ENCODE measurements at places on chromosomes 11 and 22.

- DNase-seq = no peak
These were observed 37.2 kb downstream of the GLYATL2 start for GRCh38 chr11:58807343-58807742.

DNA sequence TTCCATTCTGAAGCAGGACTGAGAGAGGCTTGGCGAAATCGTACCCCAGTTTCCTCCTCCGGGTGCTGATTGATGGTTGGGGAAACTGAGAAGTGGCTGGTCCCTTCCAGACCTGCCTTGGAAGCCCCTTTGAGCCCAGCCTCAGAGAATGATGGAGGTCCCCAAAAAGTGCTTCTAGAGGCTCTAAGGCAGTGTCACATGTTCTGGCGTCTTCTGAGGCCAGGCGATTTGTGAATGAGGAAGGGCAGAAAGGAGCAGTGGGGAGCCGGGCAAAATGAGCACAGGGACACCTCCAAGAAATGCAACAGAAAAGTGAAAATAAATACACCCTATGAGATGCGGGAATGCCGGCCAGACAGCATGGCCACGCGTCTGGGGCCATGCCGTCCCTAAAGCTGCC is 1.0 kb upstream of the LIF start:
- DNase-seq = no peak

DNA sequence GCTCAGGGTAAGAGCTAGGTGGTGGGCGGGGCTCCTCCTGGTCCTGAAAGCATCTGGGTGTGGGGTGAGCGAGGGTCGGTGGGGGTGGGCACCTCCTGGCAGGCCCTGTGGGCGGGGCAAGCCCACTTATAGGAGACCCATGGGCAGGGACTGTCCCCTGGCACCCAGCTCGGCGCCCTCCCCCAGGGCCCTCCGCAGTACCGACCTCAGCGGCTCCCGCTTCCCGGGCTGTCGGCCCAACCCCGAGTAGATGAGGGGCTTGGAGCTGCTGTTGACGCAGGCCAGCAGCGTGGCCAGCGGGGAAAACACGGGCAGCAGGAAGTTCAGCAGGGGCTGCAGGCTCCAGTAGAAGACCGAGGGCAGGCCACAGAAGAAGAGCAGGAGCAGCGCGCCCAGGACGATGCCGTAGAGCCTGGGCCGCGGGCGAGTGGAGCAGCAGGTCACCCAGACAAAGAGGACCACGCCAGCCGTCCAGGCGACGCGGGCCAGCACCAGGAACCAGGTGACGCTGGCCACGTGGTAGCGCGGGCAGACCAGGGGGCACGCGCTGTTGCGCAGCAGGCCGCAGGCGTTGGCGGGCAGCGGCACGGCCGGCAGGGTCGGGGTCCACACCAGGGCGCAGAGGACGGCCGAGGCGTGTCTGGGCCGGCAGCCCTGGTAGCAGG is 663 bp downstream of the MRGPRG start:
- no peak for DNase-seq

DNA sequence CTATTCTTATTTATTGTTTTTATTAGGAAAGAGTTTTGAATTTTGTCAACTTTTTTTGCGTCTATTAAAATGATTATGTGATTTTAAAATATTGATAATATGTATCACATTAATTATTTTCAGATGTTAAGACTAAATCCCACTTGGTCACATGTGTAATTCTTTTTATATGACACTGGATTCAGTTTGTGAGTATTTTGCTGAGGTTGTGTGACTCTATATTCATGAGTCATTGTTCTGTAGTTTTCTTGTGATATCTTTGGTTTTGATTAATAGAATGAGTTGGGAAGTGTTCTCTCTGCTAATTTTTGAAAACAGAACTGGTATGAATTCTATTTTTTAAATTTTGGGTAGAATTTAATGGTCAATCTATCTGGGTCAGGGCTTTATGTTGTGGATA is 317.9 kb downstream of the ETS1 start:
- no peak for DNase-seq

DNA sequence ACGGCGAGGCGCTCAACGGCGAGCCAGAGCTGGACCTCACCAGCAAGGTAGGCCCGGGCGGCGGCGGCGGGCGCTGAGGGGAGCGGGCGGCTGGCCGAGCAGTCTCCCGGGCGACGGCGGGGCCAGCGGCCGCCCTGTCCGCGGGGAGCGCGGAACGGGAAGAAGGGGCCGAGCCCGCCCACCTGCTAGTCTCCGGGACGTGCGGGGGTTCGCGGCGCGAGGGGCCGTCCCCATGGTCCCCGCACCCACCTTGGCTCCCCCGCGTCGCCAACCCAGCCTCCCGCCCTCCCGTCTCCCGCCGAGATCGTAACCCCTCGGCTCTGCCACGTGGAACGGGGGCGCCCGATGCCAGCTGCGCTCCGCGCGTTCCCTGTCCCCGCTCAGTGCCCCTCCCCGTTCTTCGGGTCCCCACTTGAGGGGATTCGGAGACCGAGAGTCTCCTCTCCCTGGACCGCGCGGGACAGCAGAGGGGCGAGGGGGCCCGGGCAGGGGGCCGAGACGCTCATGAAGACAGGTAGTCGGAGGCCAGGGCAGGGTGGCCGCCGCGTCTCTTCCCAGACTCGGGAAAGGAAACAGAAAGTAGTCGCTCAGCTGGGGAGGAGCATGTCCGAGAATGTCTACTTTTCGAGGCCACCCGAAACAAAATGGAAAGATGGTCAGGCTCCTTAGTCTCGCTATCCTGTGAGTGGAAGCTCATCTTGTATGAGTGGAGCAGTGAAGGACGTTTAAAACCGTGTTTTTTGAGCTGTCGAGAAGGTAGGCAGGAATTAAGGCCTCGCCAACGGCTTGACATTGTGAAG is 557 bp downstream of the GTPBP1 start:
- peak; percentile 44 for DNase-seq

- DNase-seq = peak; percentile 12
These were observed 128.0 kb upstream of the ANO1 start for GRCh38 chr11:69950120-69950519.

GRCh38 chr11:83480251-83480650 is 194.1 kb upstream of the CCDC90B start:
- DNase-seq = no peak

- no peak for DNase-seq
These were observed 68.1 kb downstream of the PDE2A start for GRCh38 chr11:72605973-72606747.

DNA sequence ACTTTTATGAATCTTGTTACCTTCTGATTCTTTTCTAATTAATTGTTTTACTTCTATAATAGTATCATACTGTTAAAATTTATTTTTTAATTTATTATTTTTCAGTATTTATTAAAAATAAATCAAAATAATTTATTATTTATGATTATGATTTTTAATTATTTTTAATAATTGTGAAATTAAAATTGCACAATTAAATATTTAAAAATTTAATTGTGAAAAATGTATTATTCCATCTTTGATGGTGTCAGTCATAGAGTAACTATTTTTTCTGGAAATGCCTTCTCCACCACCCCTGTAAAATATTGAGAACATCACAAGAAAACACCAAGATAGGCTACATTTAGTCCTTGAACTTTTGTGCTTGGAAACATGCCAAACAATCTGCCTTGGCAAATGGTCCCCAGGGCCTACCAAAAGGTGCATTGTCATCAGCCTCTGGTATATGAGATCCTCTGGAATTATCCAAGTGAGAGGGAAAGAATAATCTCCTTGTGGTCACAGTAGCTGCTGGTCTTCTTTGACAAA is at the start of gene OR8H2:
Gene OR8H2 (plus strand): TSS at position 478 of the 528 bp plus-strand sequence. CDS start 1,356 bp downstream, outside the sequence.
- DNase-seq = no peak

DNA sequence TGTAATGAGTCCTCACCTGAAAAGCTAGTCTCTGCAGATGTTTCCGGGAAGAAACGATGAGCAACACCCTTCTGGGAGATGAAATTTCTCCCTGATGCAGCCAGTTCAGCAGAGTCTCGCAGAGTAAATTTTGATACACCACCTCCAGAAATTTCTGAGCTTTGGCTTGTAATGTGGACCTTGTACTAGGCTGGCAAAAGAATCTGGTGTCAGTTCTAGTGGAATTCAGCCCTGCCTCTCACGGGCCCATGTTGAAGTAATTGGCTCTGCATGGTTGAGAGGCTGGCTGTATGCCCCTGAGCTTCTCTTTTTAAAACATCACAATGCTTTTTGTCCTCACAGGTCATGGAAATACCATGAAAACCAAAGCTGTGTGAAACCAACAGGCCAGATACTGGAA is at the start of gene GLYAT:
Gene GLYAT (minus strand): TSS at position 125 of the 400 bp plus-strand sequence. CDS start 7,447 bp downstream, outside the sequence.
- DNase-seq = no peak

DNA sequence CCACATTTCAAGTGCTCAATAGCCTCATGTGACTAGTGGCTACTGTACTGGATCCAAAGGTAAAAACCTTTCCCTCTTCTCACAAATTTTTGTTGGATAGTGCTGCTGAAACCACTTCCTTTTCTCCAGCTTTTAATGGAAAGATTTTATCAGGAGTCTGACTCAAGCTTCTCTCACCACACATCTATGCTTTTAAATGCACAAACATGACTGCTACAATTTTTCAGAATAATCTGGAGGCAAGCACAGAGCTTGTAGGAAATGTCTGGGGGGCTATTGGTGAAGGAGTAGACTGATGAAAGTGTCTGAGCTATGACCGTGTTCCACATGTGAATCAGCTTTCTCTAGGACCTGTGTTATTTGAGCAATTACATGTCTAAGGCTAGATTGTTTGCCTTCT is 101.1 kb upstream of the FAT3 start:
- DNase-seq = peak; percentile 77

DNA sequence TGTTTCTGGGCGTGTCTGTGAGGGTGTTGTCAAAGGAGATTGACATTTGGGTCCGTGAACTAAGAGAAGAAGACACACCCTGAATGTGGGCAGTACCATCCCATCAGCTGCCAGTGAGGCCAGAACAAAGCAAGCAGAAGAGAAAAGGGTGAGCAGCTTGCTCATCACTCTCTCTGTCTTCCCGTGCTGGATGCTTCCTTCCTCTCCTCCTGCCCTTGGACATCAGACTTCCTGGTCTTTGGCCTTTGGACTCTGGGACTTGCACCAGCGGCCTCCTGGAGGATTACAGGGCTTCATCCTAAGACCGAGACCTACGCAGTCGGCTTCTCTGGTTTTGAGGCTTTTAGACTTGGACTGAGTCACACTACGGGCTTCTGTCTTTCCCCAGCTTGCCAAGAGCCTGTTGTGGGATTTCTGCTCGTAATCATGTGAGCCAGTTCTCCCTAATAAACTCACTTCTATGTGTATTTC is 18.8 kb downstream of the APOL2 start:
- DNase-seq = peak; percentile 43

- no peak for DNase-seq
These were observed 1.2 kb upstream of the TIRAP start for GRCh38 chr11:126281666-126282175.

DNA sequence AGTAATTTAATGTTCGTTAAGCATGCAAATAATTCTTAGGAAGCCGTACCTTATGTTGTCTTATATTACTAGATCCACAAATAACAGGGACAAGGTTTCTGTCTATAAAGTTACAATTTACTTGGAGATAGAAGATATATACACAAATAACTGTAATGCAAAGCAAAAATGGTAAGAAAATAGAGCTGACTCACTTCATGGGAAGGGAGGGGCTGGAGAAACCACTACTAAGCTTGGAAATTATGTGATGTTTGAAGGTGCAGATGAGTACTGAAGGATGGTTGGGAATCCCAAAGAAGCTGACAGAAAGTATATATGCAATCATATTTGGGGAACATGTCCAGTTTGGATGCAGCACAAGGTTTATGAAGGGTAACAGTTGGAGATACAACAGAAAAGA is 4.0 kb downstream of the NPAT start:
- DNase-seq = peak; percentile 16

DNA sequence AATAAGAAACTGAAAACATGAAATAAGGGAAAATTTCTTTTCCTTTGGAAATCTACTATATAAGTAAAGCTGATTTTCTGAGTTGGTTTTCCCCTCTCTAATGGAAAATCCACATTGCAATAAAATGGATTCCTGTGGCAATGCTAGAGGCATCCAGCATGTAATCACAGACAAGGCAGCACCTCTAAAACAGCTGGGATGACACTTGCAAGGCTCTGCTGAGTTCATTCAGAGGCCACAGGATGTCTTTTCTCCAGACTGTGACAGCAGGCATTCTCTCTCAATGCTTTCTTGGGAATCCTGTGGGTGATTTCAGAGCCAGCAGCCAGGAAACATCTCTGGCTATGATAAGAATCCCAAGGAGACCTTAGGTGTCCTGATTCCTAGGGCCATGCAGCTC is 201.3 kb upstream of the BLID start:
- DNase-seq = peak; percentile 36

DNA sequence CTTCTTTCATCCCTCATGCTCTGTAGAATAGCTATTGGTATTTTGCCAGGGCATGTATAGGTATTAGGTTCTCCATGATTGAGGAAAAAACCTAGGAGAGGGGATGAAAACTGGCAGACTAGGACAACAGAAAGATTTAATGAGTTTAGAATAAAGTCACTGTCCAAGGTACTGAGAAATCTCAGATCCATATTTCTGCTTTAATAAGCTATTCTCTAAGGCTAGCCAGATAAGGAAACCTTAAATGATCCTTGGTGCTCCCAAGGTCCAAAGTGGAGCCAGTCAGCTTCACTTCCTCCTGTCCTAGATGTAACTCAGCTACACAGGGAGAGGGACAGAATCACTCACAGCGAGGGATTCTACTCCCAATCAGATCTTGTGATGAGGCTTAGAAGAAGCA is 13.7 kb upstream of the CSNK2A3 start:
- DNase-seq = no peak

DNA sequence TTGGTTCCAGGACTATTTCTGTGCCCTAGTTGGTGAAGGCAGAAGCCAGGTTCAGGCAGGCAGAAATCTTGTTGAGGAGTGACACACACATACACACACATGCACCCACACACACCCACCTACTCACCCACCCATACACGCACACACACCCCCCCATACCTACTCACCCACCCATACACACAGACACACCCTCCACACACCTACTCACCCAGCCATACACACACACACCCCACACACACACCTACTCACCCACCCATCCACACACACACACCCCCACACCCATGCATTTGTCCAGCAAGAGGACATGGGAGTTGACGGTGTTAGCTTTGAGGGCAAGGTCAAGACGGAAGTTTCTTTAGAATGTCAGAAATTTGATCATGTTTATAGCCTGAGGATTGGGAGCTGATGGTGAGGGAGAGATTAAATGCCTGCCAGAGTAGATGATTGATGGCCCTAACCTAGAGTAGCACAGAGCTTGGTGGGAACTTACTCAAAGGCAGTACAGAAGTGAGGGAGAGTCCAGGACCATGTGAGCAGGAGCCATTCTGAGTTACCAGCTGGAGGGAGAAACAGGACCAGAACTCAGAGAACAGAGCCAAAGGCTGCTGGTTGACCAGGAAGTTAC is 68.9 kb downstream of the CYB5R2 start:
- no peak for DNase-seq

- DNase-seq = no peak
These were observed 93.6 kb upstream of the CD44 start for GRCh38 chr11:35045236-35045820.

GRCh38 chr11:43947003-43947500 is 4.6 kb downstream of the C11orf96 start:
- no peak for DNase-seq

GRCh38 chr11:122158171-122158570 is 42.2 kb upstream of the BLID start:
- DNase-seq = no peak

All from astrocyte of the spinal cord (primary cell).